Cardiac septum (tissue), 1 donor: ENCODE measurements at places on chromosomes 7 and 10. TPM values are rescaled to one million over a fixed set of nuclear protein-coding genes. Genes with fewer than 3 reads are reported as not detected.

- no peak for DNase-seq
These were observed 411.8 kb upstream of the FOXK1 start for GRCh38 chr7:4270268-4270667.

DNA sequence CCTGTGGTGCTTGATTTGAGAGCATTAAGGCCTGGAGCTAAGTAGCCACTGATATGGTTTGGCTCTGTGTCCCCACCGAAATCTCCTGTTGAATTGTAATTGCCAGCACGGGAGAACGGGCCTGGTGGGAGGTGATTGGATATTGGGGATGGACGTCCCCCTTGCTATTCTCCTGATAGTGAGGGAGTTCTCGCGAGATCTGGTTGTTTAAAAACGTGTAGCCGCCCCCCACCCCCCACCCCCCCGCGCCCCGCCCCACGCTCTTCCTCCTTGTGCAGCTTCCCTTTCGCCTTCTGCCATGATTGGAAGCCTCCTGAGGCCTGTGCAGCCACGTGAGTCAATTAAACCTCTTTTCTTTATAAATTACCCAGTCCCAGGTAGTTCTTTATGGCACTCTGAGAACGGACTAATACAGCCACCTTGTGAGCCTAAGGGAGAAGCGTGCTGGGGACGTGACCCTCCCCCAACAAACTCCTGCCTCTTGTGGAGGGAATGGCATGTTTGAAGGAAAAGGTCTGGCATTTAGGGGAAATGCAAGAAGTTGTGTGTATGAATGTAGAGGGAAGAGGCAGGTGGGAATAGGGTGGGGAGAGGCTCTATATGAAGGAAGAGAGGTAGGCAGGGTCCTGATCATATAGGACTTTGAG, 118.0 kb upstream of the KMT2C start:
- no peak for DNase-seq

DNA sequence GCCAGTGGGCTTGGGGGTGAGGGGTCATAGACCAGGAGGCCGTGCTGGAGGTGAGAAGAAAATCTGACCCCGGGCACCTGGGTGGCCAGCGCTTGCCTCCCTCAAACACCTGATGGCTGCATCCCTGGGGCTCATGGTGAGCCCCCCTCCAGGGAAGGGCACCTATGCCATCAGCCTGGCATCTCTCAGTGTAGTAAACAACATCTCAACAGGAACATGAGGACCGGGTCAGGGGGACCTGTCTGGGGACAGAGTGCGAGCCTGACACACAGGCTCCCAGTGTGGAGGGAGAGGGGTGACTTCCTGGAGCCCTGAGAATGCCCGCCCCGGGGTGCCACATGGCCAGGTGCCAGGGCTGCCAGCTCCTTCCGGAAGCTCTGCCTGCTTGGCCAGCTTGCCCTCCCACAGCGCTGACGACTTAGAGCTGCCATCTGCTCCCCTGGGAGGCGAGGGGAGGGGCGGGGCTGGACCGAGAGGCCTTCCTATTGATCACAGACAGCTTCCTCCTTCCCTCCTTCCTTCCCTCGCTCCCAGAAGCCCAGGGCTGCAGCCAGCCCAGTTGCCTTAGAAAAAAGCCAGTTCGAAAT, 12.3 kb downstream of the STX1A start:
- no peak for DNase-seq

GRCh38 chr10:30160271-30160982, 101.0 kb upstream of the JCAD start:
- no peak for DNase-seq

- no peak for DNase-seq
These were observed 75.7 kb upstream of the SYPL1 start for GRCh38 chr7:106187613-106188350.

DNA sequence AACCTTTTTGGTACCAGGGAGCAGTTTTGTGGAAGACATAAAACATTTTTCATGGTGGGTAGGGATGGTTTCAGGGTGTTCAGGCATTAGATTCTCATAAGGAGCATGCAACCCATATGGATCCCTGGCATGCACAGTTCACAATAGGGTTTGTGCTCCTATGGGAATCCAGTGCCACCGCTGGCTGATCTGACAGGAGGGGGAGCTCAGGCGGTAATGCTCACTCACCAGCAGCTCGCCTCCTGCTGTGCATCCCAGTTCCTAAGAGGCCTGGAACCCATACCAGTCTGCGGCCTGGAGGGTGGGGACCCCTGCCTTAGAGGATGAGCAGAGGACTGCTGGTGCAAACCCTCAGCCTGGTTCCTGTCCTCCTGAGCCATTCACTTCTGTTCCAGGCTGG, 561.7 kb downstream of the SDK1 start:
- DNase-seq = no peak

DNA sequence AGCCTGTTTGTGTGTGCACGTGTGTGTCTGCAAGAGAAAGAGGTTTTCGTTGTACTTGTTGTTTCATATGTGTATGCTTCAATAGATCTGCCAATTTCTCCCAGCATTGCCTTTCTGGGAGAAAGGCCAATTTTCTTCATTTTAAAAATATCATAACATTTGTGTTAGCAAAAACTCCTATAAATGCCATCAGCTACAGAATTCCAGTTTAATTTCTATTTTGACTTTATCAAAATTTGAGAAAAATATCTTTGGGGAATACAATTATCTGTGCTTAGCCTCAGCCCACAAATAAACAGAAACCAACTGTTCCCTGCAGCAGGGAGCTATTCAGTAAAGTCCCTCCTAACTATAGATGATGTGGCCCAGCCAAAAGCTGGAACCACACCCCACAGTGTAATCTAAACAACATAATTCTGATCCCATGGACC, 68.3 kb upstream of the MGMT start:
- DNase-seq = no peak

GRCh38 chr10:79097021-79097872, 28.5 kb downstream of the ZMIZ1 start:
- no peak for DNase-seq

GRCh38 chr7:29565634-29565981, 2.0 kb downstream of the PRR15 start:
- DNase-seq = no peak

DNA sequence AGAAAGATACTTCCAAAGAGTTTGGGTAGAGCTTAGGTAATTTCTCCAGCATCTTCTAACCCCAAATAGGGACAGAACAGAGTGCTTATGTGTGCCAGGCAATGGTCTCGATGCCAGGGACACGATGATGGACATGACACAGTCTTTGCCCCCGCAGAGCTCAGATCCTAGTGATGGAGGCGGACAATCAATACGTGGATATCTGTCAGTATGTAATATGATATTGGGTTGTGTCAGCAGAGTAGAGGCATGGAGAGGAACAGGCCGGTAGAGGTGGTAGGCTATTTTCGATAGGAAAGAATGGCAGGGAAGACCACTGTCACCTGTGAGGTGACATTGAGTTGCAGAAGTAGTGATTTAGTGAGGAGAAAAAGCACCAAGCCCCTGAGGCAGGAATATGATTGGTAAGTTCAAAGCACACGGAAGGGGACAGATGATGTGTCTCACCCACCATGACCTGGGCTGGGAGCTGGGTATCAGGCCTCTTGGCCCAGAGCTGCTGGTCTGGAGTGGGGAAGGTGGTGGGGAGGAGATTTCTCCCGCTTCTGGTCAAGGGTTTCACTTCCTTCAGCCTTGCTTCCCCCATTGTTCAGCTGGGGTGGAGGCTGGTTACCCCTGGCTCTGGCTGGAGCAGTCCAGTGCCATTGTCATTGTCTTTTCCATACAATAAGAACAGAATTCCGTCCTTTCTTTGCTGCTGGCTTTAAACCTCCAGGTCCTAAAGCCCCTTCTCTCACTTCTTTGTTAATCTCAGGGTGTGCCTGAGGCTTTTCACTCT, 36.0 kb upstream of the SRGN start:
- DNase-seq = no peak

DNA sequence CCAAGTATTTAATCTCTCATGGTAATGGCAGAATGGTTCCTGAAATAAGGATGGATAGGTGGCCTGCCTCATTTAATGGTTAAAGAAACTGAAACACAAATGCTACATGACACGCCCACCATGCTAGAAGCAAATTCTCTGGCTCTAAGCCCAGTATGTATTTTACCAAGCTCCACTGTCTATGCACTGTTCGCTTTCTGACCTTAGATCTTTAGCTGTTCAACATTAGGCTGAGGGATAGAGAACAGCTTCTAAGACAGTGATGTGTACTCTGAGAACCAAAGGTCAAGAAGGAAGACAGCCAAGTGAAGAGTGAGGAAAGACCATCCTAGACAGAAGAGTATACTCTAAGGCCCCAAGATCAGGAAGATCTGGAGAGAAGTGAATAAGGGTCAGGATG, 26.6 kb downstream of the FAM3C start:
- DNase-seq = no peak

DNA sequence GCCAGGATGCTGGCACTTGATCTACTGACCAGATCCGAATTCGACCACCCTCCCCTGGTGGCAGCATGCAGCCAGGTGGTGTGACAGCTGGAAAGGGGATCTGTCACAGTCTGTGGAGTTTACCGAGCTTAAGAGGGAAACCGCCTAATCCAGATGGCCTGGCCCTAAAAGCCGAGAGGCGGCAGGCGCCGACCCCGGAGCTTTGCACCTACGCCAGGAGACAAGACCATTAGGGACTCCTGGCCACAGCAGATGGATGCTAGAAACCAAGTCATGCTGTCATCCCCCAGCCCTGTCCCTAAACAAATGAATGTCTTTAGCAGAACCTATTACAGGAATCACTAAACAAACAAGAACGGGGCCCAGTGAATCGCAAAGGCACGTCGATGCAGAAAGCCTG, 27.7 kb downstream of the RCC1L start:
- no peak for DNase-seq

- DNase-seq = no peak
These were observed 59.5 kb downstream of the ST8SIA6 start for GRCh38 chr10:17394854-17395253.

DNA sequence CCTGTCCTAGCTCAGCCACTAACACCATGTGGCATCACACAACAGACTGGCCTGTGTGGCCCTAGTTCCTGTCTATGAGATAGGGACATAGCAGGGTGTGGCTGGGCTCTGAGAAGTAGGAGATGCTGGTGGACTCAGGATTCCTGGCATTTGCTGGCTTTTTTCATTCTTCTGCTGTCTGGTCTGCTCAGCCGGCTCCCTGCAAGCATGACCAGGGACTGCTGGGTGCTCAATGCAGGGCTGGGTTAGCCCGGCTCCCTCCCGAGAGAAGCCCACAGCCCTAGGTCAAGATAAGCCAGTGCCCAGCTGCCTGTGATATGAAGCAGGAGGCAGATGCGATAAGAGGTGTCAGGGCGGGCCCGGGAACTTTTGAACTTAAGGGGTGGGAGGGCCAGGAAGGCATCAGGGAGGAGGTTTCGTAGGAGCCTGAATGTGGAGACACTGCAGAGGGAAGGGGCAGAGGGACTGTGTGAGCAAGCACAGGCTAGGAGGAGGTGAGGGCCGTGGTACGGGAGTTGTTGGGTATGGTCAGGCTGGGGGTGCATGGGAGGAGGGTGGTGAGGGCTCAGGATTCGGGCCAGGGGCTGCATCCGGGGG, 3.5 kb downstream of the AQP1 start:
- no peak for DNase-seq

DNA sequence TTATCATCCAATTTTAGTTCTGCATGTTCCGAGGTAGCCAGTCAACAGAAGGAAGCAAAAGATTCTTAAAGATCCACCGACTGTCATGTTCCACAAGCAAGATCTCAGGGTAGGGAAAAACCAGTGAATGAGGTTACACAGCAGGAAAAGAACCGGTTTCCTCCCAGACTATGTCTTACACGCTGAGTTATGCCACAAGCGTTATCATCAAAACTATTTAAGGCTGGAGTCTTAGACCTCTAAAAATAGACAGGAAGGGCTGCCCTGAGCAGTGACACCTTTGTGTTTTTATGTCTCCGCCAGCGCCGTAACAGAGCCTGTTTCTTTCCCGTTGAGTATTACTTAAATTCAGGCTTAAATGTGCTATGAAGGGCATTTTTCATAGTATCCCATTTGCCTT, 48.3 kb downstream of the PROSER2 start:
- no peak for DNase-seq

GRCh38 chr7:4519819-4520520, 162.1 kb upstream of the FOXK1 start:
- no peak for DNase-seq

The VWC2 gene
- total RNA-seq = 8.2 TPM

The CSGALNACT2 gene
- 14.2 TPM for total RNA-seq
